ENCODE measurements at places on chromosomes 2 and 18.

DNA sequence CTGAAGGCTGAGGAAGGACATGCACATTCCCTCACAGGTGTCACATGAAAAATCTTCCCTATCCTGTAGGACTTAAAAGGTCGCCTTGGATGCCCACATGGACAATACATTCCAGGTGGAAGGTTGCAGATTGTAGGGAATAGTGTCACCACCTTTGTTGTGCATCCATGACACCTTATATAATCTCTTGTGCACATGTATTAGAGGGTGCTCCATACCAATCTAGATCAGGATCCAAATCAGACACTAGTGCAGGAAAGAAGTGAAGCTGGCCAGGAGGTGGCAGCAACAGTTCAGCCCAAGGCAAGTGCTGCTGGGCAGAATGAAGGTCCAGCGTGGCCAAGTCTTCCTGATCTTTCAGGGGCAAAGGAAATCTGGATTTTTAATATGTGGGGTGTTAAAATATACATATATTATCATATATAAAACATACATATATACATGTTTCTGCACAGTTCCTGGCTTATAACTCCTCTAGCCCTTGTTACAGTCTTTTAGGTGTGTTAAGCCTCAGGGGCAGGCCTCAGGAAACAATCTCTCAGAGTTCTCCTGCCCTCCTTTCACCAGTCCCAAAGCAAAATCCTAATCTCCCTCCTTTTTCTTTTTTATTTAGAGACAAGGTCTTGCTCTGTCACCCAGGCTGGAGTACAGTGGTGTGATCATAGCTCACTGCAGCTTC is 16.6 kb downstream of the NIF3L1 start:
- peak; percentile 58 for DNase-seq

DNA sequence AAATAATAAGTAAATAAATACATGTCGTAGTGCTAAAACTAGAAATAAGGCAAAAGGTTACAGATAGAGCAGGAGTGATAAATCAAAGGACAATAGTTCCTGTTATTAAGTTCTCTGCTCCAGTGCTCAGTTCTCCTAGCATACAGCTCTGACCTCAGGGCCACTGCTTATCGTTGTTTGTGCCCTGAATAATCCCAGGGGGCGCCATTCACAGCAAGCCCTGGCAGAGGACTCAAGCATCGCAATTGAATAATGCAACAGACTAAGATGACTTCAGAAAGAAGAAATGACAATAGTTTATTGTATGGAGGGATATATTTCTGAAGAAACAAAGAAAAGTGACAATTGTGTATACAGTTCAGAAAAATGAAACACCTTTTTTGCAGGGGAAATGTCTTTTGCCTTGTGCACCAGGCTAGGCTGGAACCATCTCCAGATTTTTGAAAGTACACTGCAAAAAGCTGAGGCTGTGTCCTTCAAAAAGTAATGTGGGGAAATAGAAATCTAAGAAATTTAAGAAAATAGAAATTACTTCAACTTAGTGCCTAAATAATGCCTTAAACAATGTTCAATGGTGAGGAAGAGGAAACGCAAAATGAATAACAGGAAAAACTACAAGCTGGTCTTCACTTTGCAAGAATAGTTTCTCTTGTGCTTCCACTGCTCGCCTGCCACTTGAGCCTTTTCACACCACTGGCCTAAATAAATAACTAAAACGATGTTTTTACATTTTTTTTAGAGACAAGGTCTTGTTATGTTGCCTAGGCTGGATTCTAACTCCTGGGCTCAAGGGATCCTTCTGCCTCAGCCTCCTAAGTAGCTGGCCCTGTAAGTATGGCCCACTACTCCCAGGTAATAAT is 19.0 kb upstream of the CCNYL1 start:
- peak; percentile 33 for DNase-seq

DNA sequence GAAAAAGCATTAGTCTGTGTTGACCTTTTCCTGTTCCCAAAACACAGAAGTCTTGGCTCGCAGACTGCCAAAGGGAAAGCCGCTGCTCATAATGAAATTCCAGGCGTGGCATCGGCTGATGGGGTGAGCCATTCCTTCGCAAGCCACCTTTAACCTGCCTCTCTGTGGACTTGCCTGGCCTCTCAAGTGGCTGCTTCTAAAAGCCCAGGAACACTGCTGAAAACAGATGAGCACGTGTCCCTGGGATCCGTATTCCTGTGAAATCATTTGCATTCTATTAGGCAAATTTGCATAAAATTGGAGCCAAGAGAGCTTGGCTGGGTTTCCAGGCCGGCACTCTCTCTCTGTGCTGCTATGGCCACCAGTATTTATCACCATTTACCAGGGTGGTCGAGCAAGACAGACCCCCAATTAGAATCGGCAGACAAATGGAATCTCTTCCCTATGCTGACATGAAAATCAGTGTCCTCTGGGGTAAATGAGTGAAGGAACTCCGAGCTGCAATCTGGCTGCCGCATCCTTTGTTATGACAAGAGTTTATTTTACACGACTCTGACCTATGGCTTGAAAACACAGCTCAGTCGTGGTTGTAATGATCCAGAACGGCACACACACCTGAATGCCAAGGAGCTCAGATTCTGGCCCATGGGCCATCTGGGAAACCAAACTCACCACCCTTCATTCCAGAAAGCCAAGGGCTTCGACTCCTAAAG is 21.7 kb downstream of the BCL2 start:
- no peak for DNase-seq

DNA sequence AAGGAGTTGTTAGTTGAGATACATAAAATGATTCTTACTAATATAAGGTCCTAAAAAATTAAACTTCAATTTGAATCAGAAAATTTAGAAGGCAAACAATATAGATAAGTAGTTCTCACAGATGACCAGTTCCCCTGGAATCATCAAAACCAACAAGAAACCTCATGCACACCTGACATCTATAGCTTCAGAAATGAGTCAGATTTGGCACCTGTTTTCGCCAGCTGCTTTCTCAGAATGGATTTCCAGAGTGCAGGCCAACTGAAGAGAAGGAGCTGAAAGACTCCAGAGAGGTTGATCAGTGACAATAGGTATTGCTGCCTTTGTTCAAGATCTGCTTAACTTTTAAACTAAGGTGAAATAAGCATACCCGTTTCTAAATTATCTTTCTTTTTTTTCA is 192.4 kb downstream of the RDH14 start:
- DNase-seq, result no peak

DNA sequence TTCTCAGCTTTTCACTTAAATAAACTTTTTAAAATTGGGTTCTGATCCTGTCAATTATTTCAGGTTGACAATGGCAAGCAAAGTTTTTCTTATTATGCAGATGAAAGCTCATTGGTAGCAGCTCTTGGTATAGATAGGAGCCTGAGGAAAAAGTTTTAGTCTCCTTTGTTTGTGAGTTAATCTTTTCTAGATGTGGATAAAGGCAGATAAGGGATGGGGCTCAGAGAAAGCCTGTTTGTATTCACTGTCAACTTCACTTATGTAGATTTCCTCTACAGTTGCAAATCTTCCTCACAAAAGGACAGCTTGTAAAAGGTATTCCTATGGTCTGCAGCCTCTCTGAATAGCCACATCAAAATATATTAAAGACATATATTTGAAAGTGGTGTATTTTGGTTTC is 224.5 kb upstream of the SPOPL start:
- no peak for DNase-seq

GRCh38 chr2:223735035-223735640 is 102.2 kb downstream of the AP1S3 start:
- no peak for DNase-seq

DNA sequence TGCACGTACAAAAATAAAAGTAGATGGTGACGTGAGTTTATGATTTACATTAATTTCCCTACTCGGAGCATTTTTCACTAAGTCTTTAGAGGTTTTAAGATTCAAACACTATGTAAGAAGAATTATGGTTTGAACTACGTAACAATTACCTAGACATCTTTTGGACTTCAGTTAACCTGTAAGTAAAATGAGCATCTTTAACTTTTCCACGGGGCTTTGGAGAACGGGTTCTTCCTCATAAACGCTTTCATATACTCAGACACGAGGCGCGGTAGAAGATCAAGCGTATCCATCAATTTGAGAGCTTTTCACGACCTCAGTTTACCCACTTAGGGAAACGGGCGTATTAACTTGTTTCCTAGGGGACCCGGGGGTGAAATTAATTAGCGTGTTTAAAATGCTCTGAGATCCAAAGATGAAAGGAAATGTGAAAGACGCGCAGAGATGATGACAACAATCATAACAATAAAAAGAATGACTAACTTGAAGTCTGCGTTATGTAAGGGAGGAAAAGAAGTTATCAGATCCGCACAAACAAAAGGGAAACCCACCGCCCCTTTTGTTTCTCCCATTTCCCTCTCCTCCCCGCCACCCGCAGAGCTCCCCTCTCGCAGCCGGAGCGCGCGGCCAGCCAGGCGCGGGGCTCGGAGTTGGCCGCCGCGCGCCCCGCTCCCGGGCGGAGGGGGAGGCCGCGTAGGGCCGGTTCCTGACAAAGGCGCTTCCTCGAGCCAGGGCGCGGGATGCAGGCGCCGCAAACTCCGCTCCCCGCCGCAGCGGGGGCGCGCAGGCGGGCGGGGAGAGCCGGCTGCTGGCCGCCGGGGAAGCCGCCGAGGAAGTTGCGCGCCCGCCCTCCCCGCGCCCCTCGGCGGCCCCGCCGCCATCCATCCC is 807 bp downstream of the PELI1 start:
- DNase-seq, result peak; percentile 28

- no peak for DNase-seq
Observed at GRCh38 chr2:19785447-19785846, 116.3 kb downstream of the TTC32 start.

DNA sequence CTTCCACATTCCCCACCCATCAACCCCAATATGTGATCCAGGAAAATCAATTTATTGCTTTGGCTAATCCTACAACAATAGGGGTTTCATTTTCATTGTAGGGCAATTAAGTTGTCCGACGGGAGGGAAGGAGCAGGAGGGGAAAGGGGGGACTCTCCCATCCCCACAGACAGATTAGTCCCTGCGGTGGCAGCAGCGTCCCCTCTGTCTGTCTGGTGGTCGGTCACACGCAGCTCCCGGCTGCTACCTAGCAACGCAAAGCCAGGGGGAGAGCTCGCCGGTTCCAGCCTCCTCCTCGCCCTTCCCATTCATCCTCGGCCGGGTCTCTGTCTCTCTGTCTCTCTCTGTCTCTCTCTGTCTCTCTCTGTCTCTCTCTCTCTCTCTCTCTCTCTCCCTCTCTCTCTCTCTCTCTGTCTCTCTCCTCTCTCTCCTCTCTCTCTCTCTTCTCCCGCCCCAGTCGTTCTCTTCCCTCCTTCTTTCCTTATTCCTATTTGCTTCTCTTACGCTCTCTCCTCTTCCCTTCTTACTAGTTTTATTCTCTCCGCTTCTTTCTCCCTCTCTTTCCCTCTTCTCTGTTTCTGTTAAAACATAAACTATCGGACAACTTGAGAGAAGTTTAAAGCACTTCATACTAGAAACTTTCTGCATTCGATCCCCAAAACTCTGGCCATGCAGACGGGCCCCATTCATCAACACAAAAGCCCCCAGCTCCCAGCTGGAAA is 1.2 kb downstream of the LRP2 start:
- no peak for DNase-seq

DNA sequence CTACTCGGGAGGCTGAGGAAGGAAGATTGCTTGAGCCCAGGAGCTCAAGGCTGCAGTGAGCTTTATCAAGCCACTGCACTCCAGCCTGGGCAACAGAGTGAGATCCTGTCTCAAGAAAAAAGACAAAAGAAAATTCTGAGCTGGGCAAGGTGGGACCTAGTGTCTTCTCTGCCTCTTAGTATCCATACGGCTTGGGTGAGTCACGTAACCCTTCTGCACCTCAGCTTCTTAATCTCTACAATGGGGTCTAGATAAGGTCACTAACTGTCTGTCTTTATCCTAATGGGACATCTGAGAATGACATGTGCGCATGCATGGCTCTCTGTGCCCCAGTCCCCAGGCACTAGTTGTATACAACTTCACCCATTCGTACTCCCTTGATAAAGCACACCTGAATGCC is 53.4 kb upstream of the TLK1 start:
- no peak for DNase-seq

DNA sequence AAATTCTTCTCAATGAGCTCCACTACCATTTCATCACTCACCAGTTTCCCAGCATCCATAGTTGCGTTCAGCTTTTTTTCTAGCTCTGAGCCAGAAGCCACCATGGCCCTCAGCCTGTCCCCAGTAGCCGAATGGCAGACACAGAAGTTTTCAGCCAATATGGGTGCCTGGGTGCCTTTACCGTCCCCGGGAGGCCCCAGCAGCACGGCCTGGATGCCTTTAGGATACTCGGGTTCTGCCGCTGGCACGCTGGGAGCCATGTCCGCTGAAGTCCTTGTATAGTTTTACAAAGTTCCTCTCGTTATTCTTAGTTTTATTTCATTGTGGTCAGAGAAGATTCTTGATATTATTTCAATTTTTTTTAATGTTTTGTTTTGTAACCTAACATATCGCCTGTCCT is 187.2 kb downstream of the MEMO1 start:
- DNase-seq, result no peak

DNA sequence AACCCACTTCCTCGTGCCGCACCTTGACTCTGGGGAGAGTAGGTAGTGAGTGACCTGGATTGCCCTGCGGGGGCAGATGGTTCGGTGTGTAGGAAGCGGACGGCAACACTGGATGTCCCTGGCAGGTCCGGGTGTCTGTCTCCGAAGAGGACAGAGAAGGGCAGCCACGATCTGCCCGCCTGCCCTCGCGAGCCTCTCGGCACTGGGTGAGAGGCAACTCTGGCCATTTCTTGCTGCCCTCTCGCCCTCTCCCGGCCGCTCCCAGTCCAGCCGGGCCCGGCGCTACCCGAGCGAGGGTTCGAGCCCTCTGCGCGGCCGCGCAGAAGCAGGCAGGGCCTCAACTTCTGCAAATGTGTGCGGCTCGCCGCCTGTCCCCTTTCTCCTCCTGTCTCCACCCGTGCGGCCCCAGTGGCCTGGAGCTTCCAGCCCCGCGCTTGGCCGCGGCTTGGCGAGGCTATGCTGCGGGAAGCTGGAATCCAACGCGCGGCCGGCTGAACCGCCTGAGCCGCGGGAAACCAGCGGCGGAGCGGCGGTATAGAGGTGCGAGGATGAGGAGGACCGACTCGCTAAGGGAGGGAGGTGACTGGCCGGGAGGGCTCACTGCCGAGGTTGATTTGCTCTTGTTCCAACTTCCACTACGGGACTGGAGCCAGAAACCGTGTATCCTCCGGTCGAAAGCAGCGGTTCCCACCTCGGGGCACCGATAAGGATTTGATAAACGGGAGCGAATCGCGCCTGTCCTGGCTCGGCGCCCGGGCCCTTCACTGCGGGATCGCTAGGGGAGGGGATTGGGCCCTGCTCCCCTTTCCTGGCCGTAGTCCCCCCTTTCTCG is 1.5 kb downstream of the EPAS1 start:
- DNase-seq, result peak; percentile 3

GRCh38 chr18:59393381-59393780 is 34.3 kb upstream of the LMAN1 start:
- DNase-seq, result no peak

- DNase-seq, result peak; percentile 97
Observed at GRCh38 chr2:62705007-62705829, at the start of gene EHBP1. Gene EHBP1, plus strand, starts transcription at chr2:62705713. Its CDS starts 1,479 bp downstream, at chr2:62707192.

- DNase-seq, result no peak
Observed at GRCh38 chr2:157229572-157229971, 27.9 kb upstream of the GALNT5 start.

DNA sequence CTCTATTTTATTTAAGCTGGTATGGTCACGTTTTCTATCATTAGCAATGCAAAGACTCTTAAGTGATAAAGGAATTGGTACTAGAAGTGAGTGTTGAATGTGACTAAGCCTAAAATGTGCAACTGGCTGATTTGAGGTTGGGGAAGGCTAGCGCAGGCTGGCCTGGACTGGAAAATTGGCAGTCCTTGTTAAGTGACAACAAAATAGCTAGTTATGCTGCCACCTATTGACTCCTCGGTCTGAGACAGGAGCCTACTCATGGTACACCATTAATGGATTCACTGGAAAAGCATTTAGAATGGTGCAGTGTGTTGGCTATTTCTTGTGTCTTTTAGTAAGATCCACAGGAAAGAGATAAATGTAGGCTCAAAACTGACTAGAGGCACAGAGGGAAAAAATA is 5.7 kb upstream of the WIPF1 start:
- peak; percentile 58 for DNase-seq
